ENCODE measurements at places on chromosomes 11 and 22.

GRCh38 chr11:131904756-131905155 lies 534.3 kb downstream of the NTM start:
- DNase-seq: no peak

DNA sequence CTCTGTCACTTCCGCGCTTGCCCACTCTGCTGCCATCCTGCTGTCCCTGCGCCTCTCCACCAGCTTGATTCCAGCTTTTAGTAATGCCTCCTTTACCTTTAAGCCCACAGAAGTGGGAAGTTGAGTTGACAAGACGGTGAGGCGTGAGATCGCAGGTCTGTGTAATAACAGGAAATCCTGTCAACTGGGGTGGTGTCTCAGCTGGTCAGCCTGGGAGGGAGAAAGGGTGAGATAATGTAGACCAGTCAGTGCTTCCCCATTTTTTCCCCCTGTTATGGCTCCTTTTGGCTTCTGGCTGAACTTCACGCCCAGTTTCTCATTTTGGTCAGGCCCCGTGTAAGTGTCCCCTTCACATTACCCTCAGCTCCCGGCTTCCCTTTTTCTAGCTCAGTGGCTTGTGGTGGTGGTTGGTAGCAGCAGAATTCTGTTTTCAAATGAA lies 98.9 kb downstream of the TRAF6 start:
- no peak for DNase-seq

- DNase-seq: no peak
Measured at GRCh38 chr11:105577641-105578040, 32.2 kb upstream of the GRIA4 start.

GRCh38 chr22:31142285-31142684 lies 2.0 kb upstream of the PLA2G3 start:
- DNase-seq: no peak

DNA sequence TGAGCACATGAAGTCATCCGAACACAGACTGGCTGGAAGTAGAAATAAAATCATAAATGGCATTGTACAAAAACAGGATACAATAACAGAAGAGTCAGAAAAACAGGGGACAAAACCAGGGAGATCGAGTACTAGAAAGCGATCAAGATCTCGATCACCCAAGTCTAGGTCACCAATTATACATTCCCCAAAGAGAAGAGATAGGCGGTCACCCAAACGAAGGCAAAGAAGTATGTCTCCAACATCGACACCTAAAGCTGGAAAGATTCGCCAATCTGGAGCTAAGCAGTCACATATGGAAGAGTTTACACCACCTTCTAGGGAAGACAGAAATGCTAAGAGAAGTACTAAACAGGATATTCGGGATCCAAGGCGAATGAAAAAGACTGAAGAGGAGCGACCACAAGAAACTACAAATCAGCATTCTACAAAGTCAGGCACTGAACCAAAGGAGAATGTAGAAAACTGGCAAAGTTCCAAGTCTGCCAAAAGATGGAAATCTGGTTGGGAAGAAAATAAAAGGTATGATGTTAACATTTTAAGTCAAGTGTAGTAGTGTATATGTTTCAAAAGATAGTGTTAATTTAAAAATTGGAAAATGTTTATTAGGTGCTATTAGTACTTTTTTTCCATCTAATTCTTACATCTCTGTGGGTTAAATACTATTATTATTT lies 9.4 kb downstream of the PCF11 start:
- DNase-seq: no peak

DNA sequence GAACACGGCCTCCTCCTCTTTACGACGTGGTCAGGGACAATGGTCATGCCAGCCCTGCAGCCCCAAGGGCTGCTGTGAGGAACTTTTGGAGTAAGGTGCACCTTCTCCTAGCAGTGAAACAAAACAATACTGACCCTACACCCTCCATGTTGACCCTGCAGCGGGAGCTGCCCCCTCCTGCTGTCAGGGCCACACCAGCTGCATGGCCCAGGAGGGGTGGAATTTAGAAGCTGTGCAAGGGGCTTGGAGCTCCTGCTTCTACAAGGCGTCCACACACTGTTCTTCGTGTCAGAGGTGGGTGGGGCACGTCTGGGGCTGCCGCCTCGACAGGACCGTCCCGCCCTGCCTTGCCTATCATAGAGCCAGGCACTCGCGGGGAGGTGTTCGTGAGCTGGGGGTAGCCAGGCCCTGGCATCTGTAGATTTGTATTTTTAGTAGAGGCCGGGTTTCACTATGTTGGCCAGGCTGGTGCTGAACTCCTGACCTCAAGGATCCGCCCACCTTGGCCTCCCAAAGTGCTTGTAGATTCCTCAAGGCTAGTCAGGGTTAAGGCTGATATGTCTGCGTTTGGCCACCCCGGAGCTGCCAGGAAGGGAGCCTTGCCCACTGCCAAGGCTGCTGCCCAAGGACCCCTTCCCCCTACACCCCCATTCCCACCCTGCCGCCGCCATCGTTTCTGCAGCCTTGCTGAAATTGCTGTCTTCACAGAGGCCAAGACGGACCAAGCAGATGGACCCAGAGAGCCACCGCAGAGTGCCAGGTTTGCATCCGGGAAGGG lies 15.9 kb downstream of the INCENP start:
- DNase-seq: no peak

DNA sequence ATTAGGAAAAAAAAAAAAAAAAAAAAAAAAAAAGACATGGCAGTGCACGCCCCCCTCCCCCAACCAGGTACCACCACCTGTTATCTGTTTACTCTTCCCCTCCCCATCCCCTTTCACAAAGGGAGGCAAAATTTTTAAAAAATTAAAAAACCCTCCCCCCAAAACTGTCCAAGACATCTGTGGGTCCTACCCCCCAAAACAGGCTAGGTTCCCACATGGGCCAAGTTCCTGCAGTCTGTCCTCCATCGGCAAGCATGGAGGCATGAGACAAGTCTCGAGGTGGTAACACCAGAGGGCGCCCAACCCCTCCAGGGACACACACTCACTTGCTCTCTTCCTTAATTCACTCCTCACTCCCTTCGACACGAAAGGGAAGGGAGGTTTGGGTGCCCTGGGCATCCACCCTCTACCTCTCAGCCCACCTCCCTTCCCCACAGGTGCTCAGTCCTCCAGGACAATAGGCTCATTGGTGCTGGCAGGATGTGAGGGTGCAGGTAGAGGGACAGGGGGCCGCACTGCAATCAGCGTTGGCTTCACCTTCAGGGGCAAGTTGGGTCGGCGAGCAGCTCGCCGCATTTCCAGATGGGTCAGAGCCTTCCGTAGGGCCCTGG lies 2.2 kb upstream of the TUT1 start:
- DNase-seq: no peak

DNA sequence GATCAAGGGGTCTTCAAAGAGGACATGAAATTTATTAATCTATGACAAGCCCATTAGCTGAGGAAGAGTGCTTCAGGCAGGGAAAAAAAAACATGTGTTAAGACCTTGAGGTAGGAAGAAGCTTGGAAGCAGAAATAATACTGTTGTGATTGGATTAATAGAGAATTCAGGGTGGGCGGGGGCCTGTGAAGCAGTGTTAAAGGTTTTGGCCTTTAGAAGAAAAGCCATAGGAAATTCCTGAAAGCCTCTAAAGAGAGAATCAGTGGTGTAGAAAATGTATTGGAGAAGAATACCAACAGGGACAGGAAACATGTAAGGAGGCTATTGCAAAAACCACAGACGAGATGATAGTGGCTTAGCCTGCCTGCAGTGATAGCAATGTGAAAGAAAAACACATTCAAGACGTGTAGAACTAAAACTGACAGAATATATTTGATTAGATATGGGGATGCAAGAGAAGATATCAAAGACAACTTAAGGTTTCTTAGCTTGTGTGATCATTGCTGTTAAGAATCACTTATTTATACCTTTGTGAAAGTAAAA lies 404.4 kb upstream of the ANO3 start:
- no peak for DNase-seq

DNA sequence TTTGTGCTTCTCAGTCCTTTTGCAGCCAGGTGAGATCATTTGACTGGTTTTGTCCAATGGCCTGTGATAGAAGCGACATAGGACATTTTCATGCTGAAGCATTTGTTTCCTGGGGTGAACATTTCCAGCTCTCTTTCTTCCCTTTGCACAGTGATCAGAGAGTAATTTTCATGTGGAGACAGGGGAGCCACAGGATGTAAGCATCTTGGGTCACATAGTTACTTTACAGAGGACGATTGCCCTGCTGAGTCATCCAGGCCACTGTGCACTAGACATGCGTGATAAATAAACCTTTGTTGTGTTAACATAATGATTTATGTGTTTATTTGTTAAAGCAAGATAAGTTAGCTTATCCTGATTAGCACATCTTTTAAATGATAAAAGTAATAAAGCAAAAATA lies 263.5 kb upstream of the CCDC179 start:
- no peak for DNase-seq

- DNase-seq: no peak
Measured at GRCh38 chr11:94635072-94635471, 67.9 kb downstream of the PIWIL4 start.

DNA sequence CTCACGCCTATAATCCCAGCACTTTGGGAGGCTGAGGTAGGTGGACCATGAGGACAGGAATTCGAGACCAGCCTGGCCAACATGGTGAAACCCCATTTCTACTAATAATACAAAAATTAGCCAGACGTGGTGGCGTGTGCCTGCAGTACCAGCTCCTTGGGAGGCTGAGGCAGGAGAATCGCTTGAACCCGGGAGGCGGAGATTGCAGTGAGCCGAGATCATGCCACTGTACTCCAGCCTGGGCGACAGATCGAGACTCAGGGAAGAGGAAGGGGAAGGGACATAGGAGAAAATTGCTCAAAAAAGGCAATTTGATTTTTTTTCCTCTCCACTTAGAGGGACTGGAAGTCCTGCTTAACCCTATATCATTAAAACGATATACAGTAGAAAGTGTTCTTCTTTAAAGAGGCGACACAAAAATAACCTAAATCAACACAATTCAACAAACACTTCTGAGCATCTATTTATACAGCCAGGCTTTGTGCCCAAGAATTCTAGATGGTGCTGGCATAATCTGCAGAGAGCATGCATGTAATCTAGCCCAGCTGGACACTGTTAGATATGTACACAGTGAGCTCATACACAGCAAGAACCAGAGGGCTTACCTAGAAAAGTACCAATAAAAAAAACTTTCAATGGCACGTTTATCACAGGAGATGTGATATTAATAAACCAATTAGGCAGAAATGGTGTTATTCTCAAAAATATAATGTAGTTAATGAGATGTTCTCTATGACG lies 20.9 kb upstream of the DENND5A start:
- no peak for DNase-seq

DNA sequence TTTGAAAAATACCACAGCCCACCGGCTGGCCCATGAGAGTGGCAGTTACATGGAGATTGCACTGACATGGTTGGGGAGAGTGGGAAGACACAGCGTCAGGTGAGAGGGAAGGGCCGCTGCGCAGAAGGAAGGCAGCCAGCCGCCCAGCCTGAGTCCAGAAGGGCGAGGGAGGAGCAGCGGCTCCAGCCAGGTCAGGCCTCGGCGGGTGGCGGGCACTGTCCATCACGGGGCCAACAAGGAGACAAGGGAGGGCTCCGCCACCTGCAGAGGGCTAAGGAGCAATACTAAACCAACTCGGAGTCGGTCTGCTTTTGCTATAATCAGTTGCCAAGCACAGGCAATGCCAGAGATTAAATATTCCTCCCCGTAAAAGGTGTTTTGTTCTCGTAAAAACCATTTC lies 384.5 kb downstream of the TBC1D22A start:
- no peak for DNase-seq

GRCh38 chr11:105034813-105035620 lies at the start of gene CASP1:
Gene CASP1 (minus strand): TSS chr11:105035144. CDS start chr11:105035113, 31 bp downstream.
- no peak for DNase-seq

GRCh38 chr11:62069374-62069773 lies 54.4 kb upstream of the INCENP start:
- DNase-seq: no peak

DNA sequence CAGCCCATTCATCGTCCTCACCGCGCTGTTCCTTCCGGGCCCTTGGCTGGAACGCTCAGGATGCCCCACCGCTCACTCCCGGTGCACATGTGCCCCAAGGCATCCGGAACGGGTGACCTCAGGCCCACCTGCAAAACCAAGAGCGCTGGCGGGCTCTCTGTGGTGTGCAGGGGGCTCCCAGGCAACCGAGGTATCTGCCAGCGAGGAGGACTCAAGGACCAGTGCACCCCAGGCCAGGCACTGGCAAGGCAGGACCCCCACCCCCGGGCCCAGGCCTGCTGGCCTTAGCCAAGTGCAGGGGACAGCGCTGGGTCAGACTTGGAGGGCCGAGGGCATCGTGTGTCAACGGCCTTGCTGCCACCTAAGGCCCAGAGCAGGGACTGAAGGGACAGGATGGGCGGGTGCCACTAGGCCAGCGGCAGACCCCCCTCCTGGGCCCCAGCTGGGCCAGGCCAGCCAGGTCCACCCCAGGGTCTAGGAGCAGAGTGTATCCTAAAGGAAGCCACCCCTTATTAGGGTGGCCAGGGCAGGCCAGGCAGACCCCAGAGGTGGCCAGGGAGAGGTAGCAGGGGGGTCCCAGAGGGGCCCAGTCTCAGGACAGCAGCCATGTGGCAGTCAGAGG lies 8.5 kb downstream of the TNNT3 start:
- DNase-seq: no peak

- DNase-seq: no peak
Measured at GRCh38 chr22:47564651-47565434, 802.4 kb downstream of the TBC1D22A start.

- no peak for DNase-seq
Measured at GRCh38 chr22:19959043-19959586, 17.5 kb upstream of the TXNRD2 start.

- DNase-seq: no peak
Measured at GRCh38 chr11:27656806-27657483, 43.3 kb downstream of the BDNF start.

DNA sequence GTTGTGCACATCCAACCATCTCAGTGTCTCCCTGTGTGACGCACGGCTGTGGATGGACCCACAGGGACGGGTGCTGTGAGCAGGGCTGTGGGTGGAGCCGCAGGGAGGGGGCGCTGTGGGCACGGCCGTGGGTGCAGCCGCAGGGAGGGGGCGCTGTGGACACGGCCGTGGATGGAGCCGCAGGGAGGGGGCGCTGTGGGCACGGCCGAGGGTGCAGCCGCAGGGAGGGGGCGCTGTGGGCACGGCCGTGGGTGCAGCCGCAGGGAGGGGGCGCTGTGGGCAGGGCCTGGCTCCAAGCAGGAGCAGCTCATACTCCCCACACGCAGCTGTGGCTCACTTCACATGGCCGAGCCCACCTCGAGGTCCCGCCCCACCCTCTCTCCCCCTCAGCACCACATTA lies 6.0 kb upstream of the MAPK11 start:
- DNase-seq: no peak

GRCh38 chr11:22922672-22923071 lies 62.4 kb upstream of the CCDC179 start:
- no peak for DNase-seq

DNA sequence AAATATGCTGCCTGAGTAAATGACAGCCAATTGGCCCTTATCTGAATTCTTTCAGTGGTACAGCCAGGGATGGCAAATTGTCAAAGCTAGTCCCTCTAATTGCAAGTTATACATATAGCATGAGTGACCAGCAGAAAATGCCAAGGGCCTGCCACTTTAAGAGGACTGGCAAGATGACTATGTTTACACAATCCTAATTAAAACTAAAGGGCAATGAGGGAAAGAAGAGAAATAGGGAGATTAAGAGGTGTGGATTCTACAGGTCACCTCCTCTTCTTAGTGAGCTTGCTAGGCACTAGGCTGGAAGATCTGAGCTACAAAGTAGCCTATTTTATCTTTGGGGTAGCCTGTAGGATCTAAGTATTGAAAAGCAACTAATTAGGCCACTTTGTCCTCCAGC lies 13.5 kb downstream of the NUMA1 start:
- no peak for DNase-seq

- no peak for DNase-seq
Measured at GRCh38 chr22:42803389-42803788, 53.7 kb downstream of the ARFGAP3 start.

- no peak for DNase-seq
Measured at GRCh38 chr11:126698576-126698975, 302.0 kb downstream of the KIRREL3 start.

All from D721Med (cell line).